Small intestine (tissue), 16 donors: ENCODE measurements at places on chromosomes 7 and 10.

DNA sequence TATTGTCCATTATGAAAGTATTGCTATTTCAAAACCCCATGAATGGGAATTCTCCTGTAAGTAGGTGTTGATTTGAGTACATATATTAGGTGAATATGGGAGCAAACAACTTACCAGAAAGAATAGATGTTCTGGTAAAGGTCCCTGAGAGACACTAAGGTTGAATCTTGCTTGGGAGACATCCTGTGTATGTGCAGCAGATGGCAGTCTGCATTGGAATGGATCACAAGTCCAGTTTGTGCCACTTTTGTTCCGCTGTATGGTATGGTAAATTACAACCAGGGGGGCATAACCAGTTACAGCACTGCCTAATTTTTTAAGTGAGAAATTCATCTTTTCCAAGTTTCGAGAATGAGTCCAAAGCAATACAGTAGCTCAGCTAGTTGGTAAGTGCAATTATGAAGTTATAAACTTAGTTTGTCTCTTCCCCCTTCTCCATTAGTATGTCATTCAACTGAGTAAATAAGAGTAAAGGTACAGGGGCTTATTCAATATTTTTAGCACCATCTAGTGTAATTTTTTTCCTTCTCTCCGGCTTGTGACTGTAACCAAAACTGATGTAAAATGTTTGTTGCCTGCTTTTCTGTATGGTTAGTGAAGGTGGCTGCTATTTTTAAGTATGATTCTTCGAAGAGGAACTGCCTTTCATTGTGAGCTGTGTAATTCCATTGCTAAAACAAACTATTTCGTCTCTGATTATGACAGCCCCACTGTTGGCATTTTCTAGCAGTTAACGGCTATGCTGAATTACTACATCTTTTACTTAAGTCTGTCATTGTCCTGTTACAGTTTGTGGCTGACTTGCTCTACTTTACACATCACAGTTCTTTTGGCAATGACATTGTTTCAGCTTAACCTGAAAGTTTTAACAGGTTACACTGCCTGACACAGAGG, 2.8 kb downstream of the MCU start:
- no peak overlapping the region for H3K27ac ChIP-seq
- DNase-seq, result peak; percentile 58
- no peaks in the 10 kb centered on the region for H3K36me3 ChIP-seq
- no peaks in the 10 kb centered on the region for H3K27me3 ChIP-seq

DNA sequence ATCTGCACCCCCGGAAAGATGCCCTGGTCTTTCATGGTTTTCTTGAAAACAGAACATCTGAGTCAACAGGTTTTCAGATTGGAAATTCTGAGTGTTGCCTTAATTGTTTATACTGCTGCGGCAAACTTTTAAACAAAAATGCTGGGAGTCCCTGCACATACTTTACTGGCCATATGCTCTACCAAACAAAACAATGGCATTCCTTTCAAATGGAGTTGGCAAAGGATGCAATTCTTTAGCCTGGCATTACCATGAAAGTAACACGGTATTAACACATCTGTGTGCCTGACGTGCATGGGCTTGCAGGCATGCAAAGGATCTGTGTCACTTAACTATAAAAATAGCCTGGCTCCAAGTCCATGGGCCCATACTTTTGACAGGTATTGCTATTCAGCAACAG, 4.2 kb downstream of the INHBA start:
- peak overlapping the region; percentile 18 for H3K27ac ChIP-seq
- H3K36me3 ChIP-seq, result no peaks in the 10 kb centered on the region
- no peaks in the 10 kb centered on the region for H3K4me1 ChIP-seq
- peaks cover 39% of the 10 kb centered on the region for H3K27me3 ChIP-seq

DNA sequence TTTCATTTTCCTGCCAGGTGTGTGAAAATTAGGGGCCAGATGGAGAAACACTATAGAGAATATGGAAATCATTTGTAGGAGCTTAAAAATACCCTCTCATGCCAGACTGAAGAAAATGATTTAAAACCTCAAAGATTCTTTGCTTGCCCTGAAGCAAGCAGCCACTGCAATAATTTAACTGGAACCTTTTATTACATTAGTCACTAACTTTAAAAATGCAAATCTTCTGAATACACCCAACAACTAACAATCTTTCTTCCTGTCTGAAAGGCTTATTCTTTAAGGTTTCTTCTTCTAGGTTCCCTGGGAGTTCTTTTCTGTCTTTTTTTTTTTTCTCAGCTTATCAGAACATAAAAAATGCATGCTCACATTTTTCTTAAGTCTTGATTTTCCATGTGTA, 238.5 kb upstream of the KMT2E start:
- H3K36me3 ChIP-seq, result no peaks in the 10 kb centered on the region
- no peak overlapping the region for H3K4me3 ChIP-seq
- no peak overlapping the region for H3K27ac ChIP-seq
- no peaks in the 10 kb centered on the region for H3K27me3 ChIP-seq
- H3K4me1 ChIP-seq, result no peaks in the 10 kb centered on the region
- no peak for DNase-seq

DNA sequence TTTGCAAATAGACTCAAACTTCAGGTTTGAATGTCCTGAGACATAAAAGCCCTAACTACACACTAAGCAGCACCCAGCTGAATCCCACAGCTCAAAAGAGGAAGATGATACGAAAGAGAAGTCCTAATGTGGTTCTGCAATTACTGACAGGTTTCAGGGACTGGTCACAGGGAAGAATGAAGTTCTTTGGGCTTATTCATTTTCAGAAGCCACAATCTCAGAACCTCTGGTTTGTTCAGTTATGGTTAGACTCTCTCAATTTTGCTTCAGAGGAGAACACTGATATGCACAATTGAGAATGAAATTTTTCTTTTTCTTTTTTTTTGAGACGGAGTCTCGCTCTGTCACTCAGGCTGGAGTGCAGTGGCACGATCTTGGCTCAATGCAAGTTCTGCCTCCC, 94.6 kb upstream of the FAM180A start:
- H3K27ac ChIP-seq, result no peak overlapping the region
- no peaks in the 10 kb centered on the region for H3K27me3 ChIP-seq
- H3K36me3 ChIP-seq, result no peaks in the 10 kb centered on the region
- H3K4me1 ChIP-seq, result no peaks in the 10 kb centered on the region
- no peak for DNase-seq
- no peak overlapping the region for H3K4me3 ChIP-seq

- no peak for DNase-seq
- no peaks in the 10 kb centered on the region for H3K4me1 ChIP-seq
- H3K27ac ChIP-seq, result no peak overlapping the region
These were observed 232.6 kb upstream of the FERD3L start for GRCh38 chr7:19377611-19378344.

DNA sequence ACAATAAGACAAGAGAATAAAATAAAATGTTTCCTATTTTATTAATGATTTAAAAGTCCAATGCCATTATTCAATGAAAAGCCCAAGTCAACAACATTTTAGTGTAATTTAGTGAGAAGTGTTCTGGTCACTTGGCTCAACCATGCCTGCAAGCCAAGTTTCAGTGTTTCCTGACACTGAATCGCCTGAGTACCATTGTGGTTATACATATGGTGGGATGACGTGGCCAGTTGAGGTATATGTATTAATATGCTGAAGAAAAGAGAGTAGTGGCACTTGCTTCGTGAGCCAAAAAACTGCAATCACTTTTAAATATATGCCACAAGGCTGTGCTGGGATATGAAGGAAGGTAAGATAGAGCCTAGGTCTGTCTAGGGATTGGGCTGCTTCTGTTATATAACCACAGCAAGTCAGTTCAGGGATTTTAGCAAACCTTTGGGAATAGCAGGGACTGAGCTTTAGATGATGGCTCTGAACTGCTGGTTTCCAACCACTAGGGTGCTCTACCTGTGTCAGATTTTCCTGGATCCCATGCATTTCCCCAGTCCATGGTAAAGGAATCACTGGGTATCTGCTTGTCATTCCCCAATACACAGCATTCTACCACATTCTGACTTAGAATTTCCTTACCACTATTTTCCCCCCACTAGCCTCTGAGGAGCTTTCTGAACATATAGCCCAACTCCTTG, 214.0 kb upstream of the PRPS1L1 start:
- H3K36me3 ChIP-seq, result no peaks in the 10 kb centered on the region
- DNase-seq, result no peak
- no peak overlapping the region for H3K4me3 ChIP-seq
- H3K27ac ChIP-seq, result no peak overlapping the region
- no peaks in the 10 kb centered on the region for H3K4me1 ChIP-seq

DNA sequence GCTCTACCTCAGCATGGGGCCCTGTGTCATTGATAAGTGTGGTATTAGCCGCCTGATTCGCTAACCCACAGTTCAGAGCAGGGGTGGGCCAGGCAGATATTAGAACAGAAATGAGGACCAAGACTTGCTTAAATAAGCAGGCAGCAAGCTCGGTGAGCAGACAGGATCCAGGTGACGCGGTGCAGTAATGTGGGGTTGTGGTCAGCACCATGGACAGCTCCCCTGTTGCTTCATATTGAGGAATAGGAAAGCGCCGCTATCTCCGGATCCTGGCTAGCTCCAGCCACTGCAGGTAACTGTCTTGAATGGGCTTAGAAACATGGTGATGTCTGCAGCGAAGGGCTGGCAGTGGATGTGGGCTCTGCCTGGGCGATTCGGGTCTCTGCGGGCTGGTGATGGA, 51.3 kb upstream of the GPR26 start:
- no peaks in the 10 kb centered on the region for H3K27me3 ChIP-seq
- H3K4me1 ChIP-seq, result no peaks in the 10 kb centered on the region
- peak; percentile 44 for DNase-seq
- H3K4me3 ChIP-seq, result no peak overlapping the region
- no peak overlapping the region for H3K27ac ChIP-seq
- no peaks in the 10 kb centered on the region for H3K36me3 ChIP-seq

DNA sequence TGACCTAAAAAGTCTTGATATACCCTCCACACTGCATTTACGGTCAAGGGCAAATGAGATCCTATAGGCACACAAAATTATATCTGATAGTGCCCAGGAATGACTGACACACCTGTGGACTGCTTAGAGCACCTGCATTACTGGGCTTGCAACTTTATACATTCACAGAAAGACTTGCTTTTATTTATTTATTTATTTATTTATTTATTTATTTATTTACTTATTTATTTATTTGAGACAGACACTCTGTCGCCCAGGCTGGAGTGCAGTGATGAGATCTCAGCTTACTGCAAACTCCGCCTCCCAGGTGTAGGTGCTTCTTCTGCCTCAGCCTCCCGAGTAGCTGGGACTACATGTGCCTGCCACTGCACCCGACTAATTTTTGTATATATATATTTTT, 6.5 kb upstream of the IFT22 start:
- H3K4me3 ChIP-seq, result no peak overlapping the region
- DNase-seq, result no peak
- no peaks in the 10 kb centered on the region for H3K36me3 ChIP-seq
- no peaks in the 10 kb centered on the region for H3K27me3 ChIP-seq

- DNase-seq, result no peak
- no peaks in the 10 kb centered on the region for H3K27me3 ChIP-seq
- H3K36me3 ChIP-seq, result peaks cover 60% of the 10 kb centered on the region
- H3K4me3 ChIP-seq, result no peak overlapping the region
- no peak overlapping the region for H3K27ac ChIP-seq
These were observed 32.8 kb downstream of the FOXK1 start for GRCh38 chr7:4714767-4715409.

DNA sequence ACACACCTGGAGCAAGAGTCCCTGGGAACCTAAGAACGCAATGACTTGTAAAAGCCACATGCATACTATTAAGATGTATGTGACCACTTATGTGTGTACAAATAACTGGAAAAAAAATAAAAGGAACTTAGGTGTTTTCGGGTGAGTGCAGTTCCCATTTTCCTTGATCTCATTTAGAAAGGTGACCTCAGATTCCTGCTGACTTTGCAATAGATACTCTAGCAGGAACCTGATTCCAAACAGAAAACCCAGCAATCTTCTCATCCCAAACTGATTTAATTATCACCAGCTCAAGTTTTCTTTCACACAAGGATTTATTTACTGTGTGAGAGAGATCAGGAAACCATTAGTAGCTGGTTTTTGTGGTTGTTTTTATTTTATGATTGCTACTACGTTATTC, 56.5 kb upstream of the LRGUK start:
- no peaks in the 10 kb centered on the region for H3K36me3 ChIP-seq
- H3K27me3 ChIP-seq, result no peaks in the 10 kb centered on the region
- DNase-seq, result no peak
- H3K4me1 ChIP-seq, result no peaks in the 10 kb centered on the region

DNA sequence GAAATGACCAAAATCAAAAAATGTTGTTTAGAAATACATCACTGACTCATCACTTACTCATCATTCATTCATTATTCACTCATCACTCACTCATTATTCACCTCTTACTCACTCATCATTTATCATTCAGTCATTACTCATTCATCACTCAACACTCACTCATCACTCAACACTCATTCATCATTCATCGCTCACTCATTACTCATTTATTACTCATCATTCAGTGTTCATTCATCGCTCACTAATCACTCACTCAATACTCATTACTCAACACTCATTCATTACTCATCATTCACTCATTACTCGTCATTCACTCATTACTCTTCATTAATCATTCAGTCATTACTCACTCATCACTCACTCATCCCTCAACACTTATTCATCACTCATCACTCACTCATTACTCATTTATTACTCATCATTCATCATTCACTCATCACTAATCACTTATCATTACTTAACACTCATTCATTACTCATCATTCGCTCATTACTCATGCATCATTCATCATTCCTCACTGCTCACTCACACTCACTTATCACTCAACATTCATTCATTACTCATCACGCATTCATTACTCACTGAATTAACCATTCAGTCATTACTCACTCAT, 238.5 kb downstream of the ADARB2 start:
- no peak overlapping the region for H3K4me3 ChIP-seq
- DNase-seq, result no peak
- H3K27me3 ChIP-seq, result no peaks in the 10 kb centered on the region
- no peak overlapping the region for H3K27ac ChIP-seq
- H3K4me1 ChIP-seq, result no peaks in the 10 kb centered on the region
- H3K36me3 ChIP-seq, result no peaks in the 10 kb centered on the region

- no peak for DNase-seq
- H3K4me1 ChIP-seq, result no peaks in the 10 kb centered on the region
- no peaks in the 10 kb centered on the region for H3K27me3 ChIP-seq
- H3K27ac ChIP-seq, result no peak overlapping the region
These were observed 63.5 kb upstream of the ZRANB1 start for GRCh38 chr10:124878457-124878739.

GRCh38 chr7:102451371-102452054, 13.2 kb downstream of the ALKBH4 start:
- H3K4me1 ChIP-seq, result no peaks in the 10 kb centered on the region
- peaks cover 5% of the 10 kb centered on the region for H3K36me3 ChIP-seq

GRCh38 chr7:72441791-72442190, 29.7 kb upstream of the CALN1 start:
- no peaks in the 10 kb centered on the region for H3K27me3 ChIP-seq
- no peaks in the 10 kb centered on the region for H3K4me1 ChIP-seq
- no peak for DNase-seq
- H3K4me3 ChIP-seq, result no peak overlapping the region
